ENCODE measurements at places on chromosomes 5 and 9.
A peak's percentile ranks its signal among the peaks of the same experiment; 100 is the strongest.

GRCh38 chr9:74322661-74323314, 174.3 kb upstream of the RORB start:
- no peak for DNase-seq

GRCh38 chr5:141850244-141850768, 27.9 kb downstream of the PCDH1 start:
- no peak for DNase-seq

- no peak for DNase-seq
Observed at GRCh38 chr5:103293099-103293498, 34.5 kb downstream of the MACIR start.

- no peak for DNase-seq
Observed at GRCh38 chr5:78419396-78419795, 59.0 kb downstream of the SCAMP1 start.

DNA sequence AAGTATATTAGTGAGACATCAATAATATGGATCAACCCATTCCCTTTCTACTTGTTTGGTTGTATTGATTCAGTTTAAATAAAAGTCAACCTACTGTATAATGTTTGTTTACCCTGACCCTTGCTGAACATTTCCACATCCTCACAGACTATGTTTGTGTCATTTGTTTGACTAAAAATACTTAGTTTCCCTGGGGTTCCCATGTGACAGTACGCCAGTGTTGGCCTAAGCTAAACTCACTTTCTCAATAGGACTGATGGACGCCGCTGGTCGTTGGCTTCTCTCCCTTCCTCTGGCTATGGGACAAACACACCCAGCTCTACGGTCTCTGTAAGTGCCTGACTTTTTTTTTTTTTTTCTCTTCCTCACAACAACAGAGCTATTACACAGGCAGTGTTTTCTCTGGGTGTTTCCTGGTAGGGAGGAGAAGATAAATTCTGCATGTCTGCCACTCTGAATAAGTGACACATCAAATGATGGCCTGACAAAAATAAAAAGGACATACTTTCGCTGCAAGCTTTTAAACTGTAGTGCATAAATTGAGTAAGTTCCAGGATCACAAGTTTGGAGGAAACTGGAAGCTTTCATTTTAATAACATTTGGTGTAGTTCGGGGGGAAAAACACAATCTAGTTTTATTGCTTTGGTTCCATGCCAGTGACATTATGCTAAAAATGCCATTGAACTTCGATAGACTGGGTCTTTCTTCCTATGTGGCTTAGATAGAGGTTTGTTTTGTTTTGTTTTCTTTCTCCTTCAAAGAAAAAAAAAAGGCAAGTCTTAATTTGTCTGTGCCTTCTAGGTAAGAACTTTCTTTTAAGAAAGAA, 101.0 kb downstream of the CD180 start:
- DNase-seq, result peak; percentile 37

- no peak for DNase-seq
Observed at GRCh38 chr5:168908207-168908606, 329.0 kb upstream of the PANK3 start.

DNA sequence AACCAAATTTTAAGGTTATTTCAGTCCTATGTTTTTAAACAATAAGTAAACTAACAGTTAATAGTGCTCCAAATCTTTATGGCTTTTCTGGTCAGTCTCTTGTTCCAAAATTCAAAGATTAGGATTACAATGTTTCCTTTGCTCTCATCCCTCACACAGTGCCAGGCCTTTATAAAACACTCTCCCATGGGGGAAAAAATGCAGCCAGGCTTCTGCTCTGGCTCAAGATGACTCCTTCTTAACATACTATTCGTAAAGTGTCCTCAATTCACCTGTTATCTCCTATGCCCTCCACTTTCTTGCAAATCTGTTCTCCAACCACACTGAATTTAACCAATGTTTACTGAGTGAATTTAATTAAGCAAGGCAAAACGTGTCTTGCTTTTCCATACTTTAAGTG, 1.4 kb downstream of the CEP120 start:
- DNase-seq, result no peak

DNA sequence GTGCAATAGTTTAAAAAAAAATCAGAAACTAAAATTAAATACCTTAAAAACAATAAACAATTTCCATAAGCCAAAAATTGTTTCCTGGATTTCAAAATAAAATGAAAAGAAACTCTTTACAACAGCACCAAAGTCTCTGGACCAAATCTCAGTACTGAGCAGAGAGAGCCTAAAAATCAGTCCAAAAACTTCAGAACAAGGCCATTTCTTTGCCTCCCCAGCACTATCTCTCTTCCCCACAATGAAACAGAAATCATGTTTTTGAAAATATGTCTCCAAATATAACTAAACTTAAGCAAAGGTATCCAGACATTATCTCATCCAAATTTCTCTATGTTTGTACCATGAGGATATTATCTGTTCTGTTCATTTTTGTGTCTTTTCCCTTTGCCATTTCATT, 1.0 kb downstream of the FREM1 start:
- no peak for DNase-seq

All from inflammatory macrophage (primary cell).